HT1080 (cell line): ENCODE measurements at places on chromosomes 1 and 21.

DNA sequence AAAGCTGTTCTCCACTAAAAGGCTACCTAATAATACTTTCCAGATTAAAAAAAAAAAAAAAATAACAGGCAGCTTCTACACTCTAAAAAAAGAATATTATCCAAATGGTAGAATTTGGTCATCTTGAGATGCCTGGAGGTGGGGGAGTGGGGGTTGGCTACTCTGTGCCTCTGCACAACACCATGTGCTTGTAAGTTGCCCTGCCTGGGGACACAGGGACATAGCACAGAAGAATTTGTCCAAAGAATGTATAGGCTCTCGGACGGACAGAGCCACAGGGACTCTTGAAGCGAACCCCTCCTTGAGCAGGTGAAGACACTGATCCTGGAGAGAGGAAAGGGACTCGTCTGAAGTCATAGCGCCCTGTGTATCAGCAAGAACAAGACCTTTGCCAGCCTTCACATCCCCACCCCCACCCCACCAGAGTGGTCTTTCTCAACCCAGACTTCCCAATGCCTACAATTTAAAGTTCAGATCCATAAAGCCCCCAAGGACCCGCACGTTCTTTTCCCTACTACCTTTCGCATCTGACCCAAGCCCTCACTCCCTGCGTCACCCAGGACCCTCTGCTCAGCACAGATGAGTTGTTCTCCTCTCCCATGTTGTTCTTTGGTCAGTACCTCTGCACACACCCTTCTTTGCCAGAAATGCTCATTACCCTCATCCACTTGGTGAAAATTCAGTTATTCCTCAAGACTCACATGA, 72.6 kb downstream of the LGR6 start:
- DNase-seq = no peak

DNA sequence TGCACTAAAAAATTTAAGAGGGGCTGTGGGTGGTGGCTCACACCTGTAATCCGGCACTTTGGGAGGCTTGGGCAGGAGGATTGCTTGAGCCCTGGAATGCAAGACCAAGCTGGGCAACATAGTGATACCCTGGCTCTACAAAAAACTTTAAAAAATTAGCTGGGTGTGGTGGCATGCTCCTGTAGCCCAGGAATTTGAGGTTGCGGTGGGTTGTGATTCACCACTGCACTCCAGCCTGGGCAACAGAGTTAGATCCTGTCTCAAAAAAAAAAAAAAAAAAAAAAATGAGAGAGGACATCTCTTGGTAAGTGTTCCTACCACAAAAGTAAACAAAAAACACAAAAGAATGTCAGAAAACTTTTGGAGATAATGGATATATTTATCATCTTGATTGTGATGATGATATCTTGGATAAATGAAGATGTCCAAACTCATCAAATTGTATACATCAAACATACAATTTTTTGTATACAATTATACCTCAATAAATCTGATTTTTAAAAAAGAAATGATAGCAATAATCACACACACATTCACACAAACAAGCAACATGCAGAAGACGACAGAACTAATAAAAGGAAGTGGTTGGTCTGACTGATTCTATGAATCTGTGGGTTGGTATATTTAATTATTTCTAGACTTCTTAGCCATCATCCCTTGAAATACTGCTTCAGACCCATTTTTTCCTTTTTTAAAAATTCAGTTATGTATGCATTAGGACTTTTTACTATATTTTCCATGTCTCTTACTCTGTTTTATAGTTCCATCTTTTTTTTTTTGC, 465.9 kb downstream of the PLA2G4A start:
- DNase-seq = peak; percentile 47

DNA sequence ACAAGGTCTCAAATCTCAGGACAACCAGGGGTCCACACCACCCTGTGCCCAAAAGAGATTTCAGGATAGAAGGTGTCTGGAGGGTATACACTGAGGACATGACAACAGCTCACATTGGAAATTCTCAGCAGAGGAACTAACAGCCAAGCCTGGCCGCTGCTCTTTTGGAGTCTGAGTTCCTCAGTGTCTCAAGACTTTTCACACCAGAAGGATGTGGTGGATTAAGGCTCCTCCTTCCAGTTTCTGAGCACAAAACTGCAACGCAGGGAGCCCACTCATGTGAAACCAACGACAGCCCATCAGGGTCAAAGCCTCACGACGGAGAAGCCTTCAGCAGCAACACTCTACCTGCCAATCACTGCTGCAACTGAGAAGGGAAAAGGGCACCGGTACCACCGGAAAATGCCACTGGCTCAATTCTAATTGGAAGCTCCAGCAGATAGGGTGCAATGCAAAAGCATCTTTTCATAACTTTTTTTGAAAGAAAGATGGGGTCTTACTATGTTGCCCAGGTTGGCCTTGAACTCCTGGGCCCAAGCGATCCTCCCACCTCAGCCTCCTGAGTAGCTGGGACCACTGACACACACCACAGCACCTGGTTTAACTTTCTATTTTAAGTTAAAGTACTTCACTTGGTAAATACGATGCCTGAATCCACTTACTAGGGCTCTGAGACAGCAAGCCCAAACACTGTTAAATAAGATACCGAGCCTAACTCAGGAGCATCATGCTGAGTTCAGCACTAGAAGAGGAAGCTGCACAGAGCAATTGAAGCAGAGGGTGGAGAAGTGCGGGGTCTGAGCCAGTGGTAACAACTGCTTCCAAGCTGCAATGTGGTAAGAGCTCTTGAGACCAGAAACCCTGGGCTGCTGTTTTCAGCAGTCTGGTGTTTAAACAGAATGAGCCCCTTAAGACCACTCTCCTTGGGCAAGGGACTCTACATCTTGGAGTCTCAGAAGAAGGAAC, 7.8 kb downstream of the CAPZB start:
- no peak for DNase-seq

DNA sequence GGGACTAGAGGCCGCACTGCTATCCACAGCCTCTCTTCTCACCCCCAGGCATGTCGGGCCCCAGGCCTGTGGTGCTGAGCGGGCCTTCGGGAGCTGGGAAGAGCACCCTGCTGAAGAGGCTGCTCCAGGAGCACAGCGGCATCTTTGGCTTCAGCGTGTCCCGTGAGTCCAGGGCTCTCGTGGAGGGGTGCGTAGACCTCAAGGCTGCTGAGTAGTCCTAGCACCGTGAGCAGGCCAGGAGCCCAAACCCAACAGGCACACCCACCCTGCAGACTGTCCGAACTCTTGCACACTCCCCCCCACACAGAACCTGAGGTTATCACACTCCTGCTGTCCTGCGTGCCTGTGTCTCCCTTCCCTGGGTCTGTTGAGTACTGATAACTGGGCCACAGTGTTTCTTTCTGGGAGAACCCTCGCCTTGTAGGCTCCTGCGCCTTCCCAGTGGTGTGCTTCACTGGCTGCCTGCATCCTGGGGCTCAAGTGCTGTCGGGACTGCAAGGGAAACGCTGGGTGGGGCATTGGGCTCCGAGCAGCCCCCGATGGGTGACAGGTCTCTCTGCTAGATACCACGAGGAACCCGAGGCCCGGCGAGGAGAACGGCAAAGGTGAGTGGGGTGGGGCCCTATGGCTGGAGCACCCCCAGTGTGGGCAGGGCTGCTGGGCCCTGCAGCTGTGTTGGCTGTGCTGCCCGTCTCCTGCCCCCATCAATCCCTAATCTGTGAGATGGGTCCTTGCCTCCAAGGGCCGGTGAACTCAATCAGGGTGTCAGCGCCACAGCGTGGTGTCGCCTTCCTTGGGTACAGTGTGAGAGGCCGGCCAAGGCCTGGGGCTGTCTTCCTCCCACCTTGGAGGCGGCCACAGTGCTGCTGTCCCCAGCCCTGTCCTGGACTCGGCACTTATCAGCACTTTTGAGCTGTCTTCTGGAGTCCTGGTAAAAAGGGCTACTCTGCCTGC, 4.0 kb upstream of the GJC2 start:
- DNase-seq = no peak

DNA sequence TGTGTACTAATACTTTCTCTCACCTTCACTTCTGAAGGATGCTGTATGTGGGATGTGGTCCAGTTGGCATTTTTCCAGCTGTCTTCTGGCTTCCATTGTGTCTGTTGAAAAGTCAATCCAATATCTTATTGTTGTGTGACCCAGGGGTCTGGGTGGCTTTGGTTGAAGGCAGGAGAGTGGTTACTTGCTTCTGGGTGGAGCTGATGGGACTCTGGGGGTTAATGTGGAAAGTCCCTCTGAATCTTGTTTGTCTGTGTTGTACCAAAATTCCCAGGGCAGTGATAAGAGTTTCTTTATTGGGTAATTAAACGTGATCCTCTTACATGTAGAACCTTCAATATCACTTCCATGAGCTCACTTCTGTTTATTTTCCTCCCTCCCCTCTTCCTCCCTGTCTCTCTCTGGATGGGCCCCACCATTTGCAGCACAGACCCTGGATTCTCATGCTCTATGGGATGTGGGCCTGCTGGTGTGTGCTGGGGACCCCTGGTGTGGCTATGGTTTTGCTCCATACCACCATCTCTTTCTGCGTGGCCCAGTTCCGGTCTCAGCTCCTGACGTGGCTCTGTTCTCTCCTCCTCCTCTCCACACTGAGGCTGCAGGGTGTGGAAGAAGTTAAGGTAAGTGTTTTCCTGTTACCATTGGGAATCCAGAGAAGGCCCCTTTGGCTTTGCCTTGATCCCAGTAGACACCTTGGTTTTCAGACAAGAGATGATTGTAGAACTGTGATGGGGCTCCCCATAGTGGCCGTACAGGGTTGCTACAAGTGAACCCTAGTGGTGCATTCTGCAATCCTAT, 71.5 kb downstream of the HHAT start:
- DNase-seq = peak; percentile 74

DNA sequence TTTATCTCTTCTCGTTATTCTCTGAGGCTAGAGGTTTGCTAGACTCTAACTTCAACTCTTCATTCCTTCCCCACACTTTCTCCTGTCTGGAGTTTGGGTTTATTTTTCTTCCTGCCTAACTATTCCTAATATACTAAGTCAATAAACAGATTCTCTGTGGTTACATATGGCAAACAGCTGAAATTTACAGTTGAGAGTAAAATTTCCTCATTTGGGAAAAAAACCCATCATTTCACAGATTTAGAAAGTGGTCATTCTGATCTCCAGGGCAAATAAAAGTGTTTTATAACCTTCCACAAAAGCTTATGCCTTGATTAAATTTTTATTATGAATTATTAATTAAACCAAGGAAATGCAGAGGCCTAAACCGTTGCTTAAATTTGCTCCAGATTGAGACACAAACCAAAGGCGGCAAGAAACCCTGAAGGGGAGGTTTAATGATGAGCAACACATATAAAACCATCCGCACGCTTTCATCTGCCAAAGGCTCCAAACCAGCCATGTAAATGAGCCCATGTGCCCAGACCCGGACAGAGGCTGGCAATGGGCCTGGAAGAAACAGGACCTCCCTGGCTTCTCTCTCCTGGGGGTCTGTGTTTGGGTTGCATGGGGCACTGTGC, 201.7 kb upstream of the LMO4 start:
- no peak for DNase-seq

DNA sequence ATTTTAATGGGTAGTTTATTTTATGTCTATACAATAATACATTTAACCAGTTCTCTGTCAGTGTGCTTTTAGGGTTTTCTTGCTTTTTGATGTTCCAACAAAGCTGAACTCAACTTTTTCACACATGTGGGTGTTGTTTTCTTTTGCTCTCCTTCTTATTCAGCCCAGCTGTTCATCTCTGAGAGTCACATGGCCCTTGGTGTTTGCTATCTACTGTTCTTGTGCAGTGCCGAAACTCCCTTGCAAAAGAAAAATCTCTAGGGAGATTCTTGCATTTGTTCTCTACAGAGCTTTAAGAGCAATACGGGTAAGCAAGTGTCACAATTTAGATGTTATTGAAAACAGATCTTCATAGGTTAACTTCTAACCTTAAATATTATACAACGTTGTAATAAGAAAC, 281.1 kb upstream of the CXADR start:
- DNase-seq = no peak

DNA sequence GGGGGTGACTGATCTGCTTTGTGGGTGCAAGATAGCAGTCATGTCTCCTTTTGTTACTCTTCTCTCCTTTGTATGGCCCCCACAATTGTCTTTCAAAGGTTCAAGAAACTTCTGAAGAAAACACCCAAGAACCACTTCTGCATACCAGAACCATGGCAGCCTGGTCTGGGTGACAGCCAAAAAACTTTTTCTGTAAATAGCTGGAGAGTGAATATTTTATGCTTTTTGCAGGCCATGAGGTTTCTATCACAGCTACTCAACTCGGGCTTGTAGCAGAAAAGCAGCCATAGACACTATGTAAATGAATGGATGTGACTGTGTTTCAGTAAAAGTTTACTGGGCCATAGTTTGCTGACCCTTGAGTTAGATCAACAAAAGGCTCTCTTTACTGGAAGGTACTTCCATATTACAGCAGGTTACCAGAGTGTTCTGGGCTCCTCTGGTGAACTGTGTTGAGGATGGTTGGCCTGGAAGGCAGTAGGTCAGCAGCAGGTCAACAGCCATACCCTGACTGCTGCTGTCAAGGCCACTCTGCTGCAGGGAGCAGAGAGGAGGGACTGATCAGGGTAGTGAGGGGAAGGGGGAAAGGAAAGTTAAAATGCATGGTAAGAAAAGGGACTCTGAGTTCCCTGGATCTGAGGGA, 116.4 kb downstream of the GDAP2 start:
- DNase-seq = no peak
